ENCODE measurements at places on chromosomes 1 and 21.

DNA sequence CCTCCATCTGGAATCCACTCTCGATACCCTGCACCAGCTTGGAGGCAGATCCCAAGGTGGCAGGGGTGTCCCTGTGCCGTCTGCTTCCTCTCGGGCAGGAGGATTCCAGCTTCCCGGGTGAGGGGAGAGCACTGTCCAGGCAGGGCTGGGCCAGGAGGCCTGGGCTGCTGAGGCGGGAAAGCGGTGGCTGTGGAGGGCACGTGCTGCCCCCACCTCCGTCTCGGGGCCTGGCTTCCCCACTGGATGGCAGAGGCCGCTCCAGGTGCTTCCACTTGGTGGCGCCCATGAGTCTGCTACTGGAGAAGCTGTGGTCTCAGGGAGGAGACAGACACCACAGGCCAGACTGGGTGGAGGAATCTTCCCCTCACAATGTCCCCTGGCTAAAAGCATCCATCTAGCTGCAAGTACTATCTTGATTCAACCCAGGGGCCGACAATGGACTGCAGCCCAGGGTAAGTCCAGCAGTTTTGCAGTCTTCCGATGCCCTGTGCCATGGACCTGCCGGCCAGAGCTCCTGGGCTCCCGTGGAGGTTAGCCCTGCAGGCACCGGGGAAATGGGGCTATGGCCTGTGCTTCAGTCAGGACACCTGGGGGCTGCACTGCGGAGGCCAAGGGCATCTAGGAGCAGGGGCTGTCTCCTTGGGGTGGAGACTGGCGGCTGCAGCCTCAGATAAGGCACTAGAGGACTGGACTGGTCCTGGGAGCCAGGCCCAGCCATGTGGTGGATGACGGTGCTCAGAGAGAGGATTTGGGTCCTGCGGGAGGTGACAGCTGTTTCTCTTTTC, 41.3 kb upstream of the EIF4G3 start:
- no peak for DNase-seq

GRCh38 chr1:116312681-116313069, 60.4 kb upstream of the ATP1A1 start:
- DNase-seq = no peak

DNA sequence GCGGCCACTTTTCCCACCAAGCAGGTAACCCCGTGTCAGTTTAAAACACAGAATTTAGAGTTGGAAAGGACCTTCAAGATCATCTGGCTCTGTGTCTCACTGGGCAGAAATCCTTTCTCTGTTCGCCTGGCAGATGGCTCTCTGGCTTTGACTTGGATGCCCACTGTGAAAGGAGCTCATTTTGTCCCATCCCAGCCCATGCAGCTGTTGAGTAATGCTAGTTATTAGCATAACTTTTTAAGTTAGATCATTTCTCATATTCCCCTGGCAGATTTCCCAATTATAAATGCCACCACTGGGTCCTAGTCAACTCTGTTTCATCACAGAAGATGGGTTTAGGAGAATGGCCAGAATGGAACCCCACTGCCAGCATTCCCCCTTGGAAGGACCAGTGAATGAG, 55.9 kb downstream of the SLC35F3 start:
- no peak for DNase-seq

- no peak for DNase-seq
Observed at GRCh38 chr1:155177918-155178281, 4.3 kb downstream of the TRIM46 start.

DNA sequence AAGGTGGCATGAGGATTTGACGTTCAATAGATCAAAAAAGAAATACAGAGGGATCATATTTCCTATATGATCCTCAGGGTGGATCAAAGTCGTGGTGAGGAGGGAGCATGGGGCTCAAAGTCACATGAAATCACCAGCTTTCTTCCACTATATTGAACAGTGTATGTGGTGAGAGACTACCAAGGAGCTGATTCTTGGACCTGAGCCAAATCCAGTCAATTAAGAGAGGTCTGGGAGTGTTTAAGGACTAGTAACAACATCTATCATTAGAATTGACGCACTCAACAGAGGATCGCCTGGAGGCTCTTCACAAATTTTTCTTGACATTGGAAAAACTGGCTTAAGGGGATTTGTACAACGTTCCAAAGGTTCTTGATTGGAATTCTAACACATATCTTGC, 267.7 kb upstream of the PROX1 start:
- no peak for DNase-seq

DNA sequence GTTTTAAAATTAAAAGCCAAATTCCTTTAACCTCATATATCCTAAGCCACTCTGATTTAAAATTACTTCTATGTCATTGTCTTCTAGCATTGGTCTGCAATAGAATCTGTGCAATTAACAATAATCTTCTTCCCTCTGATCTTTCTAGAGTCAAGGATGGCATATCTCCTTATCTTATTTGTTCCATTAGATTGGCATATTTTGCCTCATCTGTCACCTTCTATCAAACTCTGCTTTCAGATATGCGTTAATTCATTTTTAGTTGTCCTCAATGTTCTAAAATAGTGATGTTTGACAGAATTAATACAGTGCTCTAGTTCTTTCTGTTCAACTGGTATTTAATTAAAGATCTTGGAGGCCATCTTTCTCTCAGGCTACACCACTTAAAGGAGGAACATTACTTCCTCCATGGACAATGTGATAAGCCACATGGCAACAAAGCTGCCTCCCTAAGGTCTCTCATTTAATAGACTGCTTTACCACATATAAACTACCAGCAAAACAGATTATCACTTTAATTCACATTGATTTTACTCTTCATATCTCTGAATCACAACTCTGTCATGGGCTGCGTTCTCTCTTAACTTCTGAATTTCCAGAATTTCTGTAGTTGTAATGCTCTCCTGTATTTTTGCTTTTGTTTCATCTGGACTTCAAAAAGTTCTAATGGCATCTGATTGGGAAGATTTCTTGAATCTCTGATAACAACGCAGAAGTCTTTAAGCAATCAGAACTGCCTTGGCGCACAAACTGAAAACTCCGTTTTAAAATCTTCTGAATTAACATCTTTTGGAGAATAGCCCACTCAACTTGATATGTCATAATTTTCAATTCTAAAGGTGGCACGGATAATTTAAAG, 2.8 kb downstream of the NRIP1 start:
- no peak for DNase-seq

DNA sequence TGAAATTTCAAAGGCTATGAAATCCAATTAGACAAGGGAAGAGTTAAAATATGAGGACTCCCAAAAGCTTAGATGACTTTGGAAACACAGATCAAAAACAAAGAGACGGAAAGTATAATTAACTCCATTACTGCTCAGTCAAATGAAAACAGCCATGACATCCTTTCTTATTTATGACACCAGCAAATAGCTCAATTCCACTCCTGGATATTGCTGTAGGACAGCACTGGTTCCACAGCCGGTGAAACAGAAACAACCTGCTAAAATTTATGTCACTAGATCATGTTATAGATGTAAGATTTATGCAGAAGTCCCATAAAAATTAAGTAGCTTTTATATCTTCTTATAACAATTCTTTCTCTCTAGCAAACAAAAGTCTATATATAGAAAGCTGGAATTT, 65.6 kb upstream of the RRP15 start:
- DNase-seq = no peak

DNA sequence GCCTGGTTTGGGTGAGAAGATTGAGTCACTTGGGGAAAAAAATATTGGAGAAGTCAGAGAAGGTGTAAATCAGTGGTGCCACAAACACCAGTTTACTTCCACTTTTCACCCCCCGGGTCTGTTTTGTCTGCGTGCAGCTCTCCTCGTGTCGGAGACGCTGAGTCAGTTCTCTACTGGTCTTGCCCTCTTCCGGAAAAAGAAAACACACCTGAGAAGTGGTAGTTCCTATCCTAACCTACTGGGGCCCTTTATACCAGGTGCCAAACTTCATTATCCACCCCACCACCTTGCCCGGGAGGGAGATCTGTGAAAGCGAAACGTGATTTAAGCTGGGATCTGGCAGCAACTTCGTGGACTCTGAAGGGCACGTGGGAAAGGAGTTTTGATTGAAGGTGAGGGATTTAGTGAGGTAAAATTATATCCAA, 855 bp upstream of the IVNS1ABP start:
- DNase-seq = no peak

GRCh38 chr1:160733898-160734297, 5.1 kb upstream of the SLAMF7 start:
- DNase-seq = no peak

DNA sequence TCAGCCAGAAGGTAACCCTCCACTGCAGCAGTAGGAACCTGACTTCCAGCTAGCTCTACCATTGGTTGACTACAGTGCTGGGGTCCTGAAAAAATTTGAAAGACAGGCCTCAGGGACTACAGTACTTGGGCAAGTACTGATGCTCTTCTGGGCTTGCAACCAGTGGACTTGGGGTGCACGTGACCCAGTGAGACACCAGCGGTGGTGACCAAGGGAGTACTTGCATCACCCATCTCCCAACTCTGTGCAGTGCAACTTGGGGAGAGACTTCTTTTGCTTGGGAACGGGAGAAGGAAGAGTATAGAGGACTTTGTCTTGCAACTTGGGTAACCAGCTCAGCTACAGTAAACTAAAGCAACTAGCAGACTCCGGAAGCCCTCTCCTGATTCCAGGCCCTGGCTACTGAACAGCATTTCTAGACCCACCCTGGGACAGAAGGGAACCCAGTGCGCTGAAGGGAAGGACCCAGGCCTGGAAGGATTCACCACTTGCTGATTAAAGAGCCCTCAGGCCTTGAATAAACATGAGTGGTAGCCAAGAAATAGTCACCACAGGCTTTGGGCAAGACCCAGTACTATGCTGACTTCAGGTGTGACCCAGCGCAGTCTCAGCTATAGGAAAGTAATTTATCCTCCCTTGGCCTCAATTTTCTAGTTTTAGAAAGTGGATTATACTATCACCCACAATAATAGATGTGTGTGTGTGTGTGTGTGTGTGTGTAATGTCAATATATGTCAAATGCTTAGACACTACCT, 45.6 kb downstream of the TNNI3K start:
- no peak for DNase-seq

GRCh38 chr1:1796466-1796865, 18.2 kb upstream of the NADK start:
- no peak for DNase-seq

DNA sequence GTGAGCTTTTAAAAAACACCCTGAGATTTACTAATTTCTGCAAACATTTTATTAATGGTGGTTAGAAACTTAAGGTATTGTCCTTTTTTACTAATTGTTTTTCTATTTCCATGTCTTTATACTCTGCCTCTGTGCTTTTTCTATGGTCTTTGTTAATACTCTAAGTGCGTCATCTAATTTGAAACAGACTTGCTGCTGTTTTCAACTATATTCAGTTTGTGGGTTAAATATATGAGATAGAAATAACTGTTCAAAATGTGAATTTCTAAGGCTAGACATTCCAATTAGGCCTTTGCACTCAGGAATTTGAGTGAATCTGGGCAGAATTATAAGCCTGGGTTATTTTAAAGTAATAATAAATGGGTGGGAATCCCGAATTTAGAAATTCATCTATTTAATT, 82.4 kb upstream of the COL11A1 start:
- no peak for DNase-seq

DNA sequence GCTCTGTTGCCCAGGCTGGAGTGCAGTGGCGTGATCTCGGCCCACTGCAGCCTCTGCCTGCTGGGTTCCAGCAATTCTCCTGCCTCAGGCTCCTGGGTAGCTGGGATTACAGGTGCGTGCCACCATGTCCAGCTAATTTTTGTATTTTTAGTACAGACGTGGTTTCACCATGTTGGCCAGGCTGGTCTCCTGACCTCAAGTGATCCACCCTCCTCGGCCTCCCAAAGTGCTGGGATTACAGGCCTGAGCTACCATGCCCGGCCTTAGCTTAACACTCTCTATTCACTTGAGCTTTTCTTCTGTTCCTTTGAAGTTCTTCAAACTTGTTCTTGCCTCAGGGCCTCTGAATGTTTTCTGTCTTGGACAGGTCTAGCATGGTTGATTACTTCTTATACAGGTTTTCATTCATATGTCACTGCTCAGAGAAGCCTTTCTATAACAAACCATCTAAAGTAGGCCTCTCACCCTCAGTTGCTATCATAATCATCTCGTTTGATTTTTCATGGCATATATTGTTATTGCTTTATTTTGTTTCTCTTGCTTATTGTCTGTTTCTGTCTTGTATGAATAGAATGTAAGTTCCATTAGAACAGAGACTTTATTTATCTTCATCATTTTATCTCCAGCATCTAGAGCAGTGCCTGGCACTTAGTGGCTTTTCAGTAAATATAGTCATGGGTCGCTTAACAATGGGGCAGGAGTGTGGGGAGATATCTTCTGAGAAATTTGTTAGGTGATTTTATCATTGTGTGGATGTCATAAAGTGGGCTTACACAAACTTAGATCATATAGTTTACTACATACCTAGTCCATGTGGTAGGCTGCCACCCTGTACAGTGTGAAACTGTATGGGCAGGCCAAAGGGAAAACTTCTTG, 12.1 kb downstream of the OSBPL9 start:
- DNase-seq = no peak

DNA sequence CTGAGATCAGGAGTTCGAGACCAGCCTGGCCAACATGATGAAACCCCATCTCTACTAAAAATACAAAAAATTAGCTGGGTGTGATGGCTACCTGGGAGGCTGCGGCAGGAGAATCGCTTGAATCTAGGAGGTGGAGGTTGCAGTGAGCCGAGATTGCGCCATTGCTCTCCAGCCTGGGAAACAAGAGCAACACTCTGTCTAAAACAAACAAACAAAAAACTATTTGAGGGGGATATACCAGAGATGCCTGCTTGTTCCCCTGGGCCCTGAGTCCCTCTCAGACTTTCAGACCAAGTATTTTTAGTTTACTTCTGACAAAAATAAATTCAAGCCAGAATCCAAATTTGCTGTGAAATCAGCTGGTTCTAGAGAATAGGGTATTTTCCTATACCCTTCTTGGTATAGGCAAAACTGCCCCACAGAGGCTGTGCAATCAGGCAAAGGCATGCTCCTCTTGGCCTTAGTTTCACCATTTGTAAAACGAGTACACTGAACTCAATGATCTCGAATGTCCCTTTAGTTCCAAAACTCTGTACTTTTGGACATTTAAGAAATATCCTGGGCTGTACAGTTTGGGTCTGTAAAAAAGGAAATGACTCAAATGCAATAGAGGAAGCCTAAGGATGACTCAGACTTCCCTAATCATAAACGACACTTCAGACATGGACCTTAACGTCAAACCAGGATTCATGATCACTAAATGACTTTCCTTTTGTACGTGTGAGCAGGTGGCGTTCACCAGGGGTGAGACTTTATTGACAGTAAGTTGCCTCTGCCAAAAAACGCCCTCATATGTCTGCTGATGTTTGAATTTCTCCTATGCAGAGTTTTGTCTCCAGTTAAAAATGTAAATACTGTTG, 16.1 kb downstream of the ENSA start:
- no peak for DNase-seq

GRCh38 chr1:99370476-99370875, 106.2 kb downstream of the PLPPR4 start:
- no peak for DNase-seq
